HFF-Myc (cell line): ENCODE measurements at places on chromosomes 7 and 10.

DNA sequence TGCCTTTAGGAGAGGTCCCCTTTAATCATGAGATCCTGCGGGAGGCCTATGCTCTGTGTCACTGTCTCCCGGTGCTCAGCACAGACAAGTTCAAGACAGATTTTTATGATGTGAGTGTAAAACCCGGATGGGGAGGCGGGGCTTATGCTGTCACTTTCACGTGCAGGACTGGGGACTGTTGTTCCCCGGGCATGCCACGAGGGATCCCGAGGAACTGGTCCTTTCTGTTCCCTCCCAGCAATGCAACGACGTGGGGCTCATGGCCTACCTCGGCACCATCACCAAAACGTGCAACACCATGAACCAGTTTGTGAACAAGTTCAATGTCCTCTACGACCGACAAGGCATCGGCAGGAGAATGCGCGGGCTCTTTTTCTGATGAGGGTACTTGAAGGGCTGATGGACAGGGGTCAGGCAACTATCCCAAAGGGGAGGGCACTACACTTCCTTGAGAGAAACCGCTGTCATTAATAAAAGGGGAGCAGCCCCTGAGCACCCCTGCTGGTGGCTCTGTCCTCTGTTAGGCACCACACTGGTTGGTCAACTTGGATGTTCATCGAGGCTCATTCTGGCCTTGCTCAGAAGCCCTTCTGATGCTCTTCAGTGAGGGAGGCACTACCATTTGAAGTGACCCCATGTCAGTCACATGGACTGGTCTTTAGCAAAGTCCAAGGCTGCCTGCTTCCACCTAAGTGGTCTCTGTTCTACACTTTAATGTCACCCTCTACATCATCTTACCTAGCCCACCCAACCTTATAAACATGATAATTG is 2.8 kb downstream of the COPS6 start:
- no peak for DNase-seq

DNA sequence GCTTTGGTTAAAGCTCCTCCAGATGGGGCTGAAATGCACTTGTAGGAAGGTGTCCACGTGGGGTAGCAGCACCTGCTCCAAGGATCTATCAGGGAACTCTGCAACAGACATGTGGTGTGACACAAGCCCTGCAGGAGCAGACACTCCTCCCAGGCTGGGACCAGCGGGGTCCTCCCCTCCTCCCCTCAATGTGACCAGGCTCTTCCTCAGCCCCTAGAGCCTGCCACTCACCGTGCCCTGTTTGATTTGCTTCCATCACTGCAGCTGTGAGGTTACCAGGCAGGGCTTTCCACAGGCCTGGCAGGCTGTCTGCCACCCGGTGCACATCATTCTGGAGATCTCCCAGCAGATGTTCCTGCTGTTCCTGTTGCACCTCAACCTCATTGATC is 13.4 kb downstream of the MMRN2 start:
- no peak for DNase-seq

DNA sequence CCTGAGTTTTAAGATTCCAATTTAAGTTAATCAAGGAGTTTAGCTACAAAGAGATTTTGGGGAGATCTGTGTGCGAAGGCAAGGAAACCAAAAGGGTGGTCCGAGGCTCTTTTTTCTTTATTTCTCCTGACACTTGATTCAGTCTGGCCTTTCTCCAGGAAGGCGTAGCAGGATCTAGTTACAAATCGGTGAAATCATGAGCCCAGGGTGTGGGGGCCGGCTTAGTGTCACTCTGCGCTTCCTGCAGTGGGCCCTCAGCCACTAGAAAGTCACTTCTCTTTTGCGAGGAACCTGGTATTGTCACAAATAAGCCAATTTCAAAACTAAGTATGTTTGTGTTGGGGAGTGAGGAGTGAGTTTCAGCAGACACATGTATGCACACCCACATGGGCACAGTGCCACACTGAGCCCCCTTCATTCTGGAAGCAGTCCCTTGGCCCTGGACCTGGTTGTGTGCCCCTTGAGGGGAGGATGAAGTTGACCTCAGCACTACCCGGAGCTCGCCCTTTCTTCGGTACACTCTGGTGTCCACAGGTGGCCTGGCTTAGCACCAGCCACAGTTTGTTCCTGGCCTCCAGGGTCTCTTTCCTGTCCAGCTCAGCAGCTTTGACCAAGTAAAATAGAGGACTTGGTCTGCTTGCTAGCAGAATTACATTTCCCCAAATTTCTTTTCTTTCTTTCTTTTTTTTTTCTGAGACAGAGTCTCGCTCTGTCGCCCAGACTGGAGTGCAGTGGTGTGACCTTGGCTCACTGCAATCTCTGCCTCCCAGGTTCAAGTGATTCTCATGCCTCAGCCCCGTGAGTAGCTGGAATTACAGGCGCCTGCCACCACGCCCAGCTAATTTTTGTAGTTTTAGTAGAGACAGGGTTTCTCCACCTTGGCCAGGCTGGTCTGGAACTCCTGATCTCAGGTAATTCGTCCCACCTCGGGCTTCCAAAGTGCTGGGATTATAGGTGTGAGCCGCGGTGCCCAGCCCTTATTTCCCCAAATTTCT is 84.0 kb upstream of the BTBD16 start:
- DNase-seq, result no peak

DNA sequence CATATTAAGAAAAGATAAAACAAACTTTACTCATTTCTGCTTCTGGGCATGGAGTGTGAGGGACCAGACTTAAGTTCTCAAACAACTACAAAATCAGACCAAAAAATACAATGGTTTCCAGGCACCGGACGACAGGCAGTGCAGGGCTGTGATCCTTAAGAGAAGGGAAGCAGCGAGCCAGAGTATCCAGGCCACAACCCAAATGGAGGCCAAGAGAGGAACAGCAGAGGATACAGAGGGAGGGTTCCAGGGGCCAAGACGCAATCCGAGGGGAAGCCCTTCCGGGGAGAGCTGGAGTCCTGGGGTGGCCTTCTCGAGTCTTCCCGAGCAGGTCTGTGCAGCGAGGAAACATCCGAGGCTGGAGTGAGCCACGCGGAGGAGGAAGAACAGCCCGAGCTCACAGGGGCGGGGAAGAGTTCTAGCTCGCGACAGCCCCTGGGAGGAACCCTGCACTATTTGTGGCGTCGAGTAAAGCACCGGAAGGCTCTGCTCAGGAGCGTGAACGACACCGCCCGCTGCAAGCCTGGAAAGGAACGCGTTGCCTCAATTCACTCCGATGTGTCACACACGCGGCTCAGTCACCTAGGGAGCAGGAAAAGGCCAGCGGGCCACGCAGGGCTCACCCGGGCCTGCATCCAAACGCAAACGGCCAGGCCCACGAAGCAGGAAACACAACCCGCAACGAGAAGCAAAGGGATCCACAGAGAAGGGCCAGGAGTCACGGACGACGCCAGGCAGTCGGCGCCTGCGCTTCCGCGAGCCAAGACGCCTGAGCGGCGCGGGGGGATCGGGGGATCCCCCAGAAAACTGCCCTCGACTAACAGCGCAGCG is 933 bp upstream of the RNF32 start:
- DNase-seq, result no peak

- DNase-seq, result no peak
Measured at GRCh38 chr10:80154978-80155695, 22.6 kb downstream of the PLAC9 start.

GRCh38 chr7:131412031-131412430 is 84.4 kb downstream of the MKLN1 start:
- no peak for DNase-seq

DNA sequence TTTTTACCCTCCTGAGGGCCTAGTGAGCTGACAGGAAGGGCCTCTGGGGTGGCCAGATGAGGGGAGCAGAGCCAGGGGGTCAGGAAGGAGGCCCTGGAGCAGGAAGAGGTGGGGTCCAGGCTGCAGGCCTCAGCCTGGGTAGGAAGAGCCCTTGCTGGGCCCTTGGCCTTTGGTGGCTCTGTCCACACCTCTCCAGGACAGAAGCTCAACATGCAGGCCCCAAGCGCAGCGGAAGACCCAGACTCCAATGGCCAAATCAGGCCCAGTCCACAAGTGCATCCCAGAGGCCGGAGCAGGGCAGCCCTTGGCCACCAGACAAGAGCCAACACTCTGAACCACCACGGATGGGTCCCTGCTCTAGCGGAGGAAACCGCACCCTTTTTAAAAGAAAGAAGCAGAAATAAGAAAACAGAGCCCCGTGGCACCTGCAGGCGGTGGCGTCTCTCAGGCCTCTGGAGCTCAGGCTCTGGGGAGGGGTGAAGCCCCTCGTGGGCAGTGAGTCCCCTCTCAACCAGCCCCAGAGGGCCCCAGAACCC is 52.8 kb downstream of the FOXL3 start:
- no peak for DNase-seq

- DNase-seq, result no peak
Measured at GRCh38 chr10:63583909-63584724, 62.9 kb downstream of the REEP3 start.

- DNase-seq, result no peak
Measured at GRCh38 chr7:11294218-11294617, 320.5 kb downstream of the PHF14 start.

- DNase-seq, result no peak
Measured at GRCh38 chr7:101419831-101420230, 57.2 kb downstream of the COL26A1 start.

DNA sequence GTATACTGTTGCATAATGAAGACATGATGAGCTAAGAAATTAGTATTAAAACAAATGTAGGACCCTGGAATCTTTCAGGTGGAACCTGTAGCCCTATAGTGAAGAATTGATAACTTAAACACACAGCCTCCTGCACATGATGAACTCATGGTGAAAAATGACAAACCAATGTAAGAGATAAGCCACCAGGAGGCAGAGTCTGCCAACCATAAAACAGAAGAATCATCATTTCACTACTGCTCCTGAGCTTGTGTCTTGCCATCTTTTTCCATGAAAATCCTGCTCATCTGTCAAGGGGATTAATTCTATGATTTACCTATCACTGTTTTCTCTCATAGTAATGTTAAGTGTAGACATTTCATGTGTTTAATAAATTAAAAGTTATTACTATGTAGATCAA is 363.9 kb downstream of the MALRD1 start:
- DNase-seq, result no peak

- DNase-seq, result no peak
Measured at GRCh38 chr10:86827639-86828038, 71.2 kb downstream of the BMPR1A start.

- DNase-seq, result no peak
Measured at GRCh38 chr10:117537904-117538524, 4.5 kb upstream of the EMX2 start.

DNA sequence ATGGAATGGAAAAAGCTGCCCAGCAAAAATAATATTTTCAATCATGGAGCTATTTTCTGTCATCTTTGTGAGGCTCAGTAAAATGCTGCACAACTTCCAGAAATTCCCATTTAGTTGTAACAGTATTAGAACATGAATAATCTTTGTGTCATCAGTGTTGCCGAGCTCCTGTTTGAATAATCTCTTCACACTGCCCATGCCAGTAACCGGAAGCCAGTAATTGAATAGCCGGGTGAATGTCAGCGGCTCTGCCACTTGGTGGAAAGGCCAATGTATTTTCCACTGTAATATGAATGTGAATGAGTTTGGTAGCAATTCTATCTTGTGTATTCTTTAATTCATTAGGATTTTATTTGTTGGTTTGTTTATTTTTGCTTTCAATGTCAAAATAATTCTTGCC is 172.5 kb upstream of the INSYN2A start:
- no peak for DNase-seq

- no peak for DNase-seq
Measured at GRCh38 chr10:98215373-98215772, 52.6 kb downstream of the LOXL4 start.

DNA sequence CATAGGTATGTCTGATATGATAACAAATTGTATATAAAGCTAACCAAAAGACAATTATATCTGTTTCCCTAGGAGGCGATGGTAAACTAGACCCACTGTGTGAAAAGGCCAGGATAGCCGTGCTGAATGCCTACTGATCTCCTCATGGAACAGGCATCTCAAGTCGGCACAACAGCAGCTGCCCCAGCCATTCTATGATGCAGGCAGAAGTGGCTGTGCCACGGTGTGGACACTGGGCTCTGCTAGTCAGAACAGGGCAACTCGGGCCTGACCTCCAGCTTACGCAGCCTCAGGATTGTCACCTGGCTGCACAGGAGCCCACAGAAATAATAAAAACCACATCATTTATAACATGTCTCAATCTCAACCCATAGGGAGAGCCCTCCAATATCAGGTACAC is 15.0 kb downstream of the C10orf53 start:
- DNase-seq, result no peak

DNA sequence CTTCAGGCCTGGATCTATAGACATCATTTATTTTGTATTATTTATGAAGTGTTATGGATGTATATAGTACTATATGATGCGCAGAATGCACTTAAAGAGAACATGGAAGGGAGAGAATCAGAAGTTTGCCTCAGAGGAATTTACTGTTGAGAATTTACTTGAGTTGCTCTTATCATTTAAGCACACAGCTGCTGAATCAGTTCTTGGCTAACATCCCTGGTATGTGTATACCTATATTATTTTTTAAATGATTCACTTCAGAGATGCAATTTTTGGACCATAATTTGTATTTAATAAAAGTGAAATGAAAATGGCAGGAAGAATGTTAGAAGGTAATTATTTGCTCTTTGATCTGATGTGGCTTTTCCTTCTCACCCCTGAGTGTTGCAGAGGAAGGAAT is 191.6 kb downstream of the BICC1 start:
- no peak for DNase-seq

DNA sequence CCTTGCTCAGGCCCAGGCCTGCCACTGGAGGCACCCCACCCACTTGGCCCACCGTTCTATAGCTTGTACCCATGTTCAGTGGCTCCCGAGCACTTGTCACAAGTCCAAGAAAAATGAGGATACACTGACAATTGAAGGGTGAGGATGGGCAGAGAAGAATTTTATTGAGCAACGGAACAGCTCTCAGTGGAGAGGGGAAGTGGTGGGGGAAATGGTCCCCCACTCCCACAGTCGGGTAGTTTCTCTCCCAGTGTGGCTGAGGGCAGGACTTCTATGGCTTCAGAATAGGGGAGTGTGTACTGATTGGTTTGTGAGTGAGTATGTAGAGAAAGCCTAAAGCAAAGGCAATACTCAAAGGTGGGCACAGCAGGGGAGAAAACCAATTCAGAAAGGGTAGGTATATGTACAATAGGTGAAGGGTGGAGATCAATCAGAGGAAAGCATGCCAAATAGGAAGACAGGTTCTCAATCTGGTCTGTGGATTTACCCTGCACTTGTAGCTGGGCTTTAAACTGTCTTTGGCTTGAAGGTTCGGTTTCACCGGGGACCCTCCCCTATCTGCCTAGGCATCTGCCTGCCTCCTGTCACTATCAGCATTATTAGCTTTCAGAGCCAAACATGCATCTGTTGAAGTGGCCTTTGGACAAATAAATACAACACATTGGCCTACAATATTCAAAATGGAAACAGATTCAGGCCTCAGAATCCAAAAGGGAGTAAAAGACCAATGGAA is 8.9 kb upstream of the TSPAN13 start:
- DNase-seq, result no peak

GRCh38 chr7:82183634-82184033 is 259.9 kb downstream of the CACNA2D1 start:
- no peak for DNase-seq

GRCh38 chr7:47453093-47454061 is 128.5 kb downstream of the TNS3 start:
- peak; percentile 76 for DNase-seq

DNA sequence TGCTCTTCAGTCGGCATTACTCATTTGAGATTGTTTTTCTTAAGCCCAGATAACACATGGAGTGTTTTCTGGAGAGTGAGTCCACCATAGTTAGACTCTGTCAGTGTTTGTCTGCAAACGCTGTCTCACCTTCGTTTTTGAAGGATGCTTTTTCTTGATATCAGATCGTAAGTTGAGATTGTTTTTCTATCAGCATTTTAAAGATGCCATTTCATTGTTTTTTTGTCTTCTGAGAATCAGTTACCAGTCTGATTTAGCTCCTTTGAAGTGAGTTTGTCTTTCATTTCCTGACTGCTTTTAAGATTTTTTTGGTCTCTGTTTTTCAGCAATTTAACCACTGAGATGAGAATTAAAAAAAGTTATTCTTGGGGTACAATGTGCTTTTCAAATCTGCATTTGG is 137.4 kb downstream of the WDR37 start:
- DNase-seq, result no peak
